AG20443 (cell line): ENCODE measurements at places on chromosomes 6 and 20.

DNA sequence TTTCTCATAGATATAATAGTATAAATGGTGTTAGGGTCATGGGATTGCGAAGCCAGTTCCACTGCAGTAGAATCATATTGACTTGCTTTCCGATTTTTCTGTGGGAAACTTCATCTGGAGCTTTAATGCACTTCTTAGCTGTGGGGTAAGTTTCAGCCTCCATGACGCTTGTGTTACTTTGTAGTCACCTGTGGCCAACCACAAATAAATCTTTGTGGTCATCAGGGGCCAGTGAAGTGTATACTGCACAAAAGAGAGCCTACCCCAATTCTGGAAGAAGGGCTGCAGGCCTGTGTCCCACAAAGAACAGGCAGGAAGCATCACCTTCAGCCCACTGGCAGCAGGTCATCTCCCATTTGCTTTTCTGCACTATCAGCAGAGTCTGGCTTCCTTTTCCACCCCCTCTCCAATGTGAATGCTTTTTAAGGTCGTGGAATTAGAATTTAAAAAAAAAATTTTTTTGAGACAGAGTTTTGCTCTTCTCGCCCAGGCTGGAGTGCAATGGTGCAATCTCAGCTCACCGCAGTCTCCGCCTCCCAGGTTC is 32.0 kb downstream of the MTHFD1L start:
- DNase-seq = no peak

DNA sequence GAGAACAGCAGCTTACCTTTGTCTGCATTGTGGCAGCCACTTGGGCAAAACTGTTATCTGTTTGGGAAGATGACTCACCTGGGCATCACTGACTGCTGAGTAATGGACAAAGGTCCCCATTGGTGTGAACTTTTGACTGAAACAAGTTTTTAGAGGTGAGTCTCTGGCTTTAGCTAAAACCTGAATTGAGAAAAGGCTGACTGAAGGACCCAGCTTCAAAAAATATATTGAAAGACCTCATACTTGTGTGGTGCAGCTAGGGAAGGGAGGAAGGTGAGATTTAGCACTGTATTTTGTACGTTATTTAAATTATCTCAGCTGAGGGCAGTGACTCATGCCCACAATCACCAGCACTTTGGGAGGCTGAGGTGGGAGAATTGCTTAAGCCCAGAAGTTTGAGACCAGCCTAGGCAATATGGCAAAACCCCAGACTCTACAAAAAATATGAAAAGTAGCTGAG is 4.5 kb upstream of the CITED2 start:
- DNase-seq = no peak

- no peak for DNase-seq
Observed at GRCh38 chr6:129195161-129195560, 312.2 kb downstream of the LAMA2 start.

DNA sequence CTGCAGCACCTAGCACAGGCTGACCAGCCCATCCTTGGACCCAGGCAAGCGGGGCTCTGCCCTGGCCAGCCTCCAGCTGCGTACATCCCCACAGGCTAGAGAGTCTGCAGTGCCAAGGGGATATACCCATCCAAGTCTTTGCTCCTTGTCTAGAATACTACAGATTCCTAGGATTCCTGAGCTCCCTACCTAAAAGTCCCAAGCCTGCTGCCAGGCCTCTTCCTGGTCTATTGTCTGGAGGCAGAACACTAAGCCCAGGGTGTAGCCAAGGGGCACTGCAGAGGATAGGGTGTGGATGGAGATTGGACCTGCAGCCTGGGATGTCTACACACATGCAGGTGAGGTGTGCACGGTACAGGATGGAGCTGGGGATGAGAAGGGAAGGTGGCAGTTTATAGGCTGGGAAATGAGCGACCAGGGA is 90.0 kb upstream of the SIRPA start:
- DNase-seq = no peak

GRCh38 chr20:12913781-12914443 is 94.9 kb upstream of the SPTLC3 start:
- no peak for DNase-seq
